ENCODE measurements at places on chromosomes 12 and 14.

GRCh38 chr12:2540535-2540941, 254.2 kb upstream of the FKBP4 start:
- DNase-seq = no peak

GRCh38 chr12:89968151-89968700, 259.6 kb upstream of the ATP2B1 start:
- no peak for DNase-seq

DNA sequence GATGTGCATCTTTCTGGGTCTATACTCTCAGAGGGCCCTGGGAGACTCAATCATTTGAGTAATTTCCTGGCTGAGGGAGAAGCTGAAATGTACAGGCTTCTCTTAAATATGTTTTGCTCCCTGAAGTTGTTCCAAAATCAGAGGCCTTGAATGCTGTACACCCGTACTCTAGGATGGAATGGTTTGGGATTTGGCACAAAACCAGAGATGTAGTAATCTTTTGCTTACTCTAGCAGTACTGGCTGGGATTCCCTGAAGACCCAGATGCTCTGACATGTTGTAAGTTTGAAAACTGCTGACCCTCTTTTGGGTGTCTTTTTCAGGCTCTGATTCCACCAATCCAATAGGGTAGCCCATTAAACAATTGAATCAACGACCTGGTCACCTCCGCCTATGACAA, 10.4 kb downstream of the ACACB start:
- DNase-seq = no peak

DNA sequence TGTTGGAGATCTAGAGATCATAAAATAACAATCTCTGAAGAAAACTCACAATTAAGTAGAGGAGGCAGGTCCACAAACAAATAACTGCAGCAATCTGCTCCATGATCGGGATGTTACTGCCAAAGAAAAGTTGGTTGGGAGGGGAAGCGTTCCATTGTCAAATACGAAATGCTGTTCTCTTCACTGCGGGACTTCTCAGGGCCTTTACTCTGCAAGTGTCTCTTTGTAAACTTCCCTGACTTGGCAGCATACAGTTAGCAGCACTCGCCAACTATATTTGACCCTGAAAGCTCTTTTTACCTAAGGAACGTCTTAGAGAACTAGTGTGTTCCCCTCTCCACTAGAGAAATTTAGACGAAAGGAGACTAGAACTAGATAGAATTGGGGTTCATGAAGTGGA, 780.7 kb upstream of the TBX3 start:
- no peak for DNase-seq

GRCh38 chr14:104393898-104394381, 185.6 kb upstream of the C14orf180 start:
- DNase-seq = no peak

DNA sequence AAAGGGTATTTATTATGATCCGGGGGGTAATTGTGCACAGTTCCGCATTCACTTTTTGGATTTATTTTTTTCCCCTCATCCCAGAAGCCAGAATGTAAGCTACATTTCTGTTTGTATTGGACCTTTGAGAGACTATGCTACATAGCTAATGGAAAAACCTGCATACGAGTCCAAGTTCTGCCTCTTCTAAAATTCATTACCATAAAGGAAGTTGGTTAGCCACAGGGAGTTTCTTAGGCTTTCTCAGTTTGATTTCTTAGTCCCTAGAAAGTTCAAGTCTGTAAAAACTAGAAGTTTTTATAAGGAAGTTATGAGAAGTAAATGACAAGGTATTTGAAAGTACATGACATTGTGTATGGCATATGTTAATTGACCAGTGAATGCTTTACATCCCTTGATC, 138.7 kb downstream of the PDE3A start:
- DNase-seq = no peak

Measured in NCI-H1417 treated with DMSO at 0.1 percent for 48 hours (cell line).